ENCODE measurements at places on chromosomes 2 and 18. TPM values are rescaled to one million over a fixed set of nuclear protein-coding genes. Genes with fewer than 3 reads are reported as not detected.

Gene ARHGEF33
- not detected for total RNA-seq

Gene CHRNG
- not detected for total RNA-seq

Gene RGPD4
- total RNA-seq, result not detected

Gene GPR35
- not detected for total RNA-seq

Gene FN1
- 3,112 TPM for total RNA-seq

Gene RAD51AP2
- total RNA-seq, result not detected

Gene TLX2
- not detected for total RNA-seq

Gene LRP1B
- not detected for total RNA-seq

Gene RNU2-63P
- total RNA-seq, result not detected

Gene TXNDC2
- total RNA-seq, result not detected

Gene HYCC2
- 2.3 TPM for total RNA-seq

Gene MGAT4A
- not detected for total RNA-seq

Gene MCEE
- total RNA-seq, result 15.2 TPM

Gene TANK
- 45.3 TPM for total RNA-seq

Gene MC4R
- not detected for total RNA-seq

Gene CDKL4
- total RNA-seq, result 0.71 TPM

Gene ERMN
- not detected for total RNA-seq

Gene SLC66A3
- 67.5 TPM for total RNA-seq

Gene BMP10
- total RNA-seq, result not detected

Gene CCBE1
- 45.6 TPM for total RNA-seq

Gene KIDINS220
- 29.4 TPM for total RNA-seq

Gene EIF2B4
- 53.0 TPM for total RNA-seq

Gene SERPINB13
- not detected for total RNA-seq

Data from myometrial cell (primary cell).